Tibial artery (tissue), 4 donors: ENCODE measurements at places on chromosomes 6 and 20.

DNA sequence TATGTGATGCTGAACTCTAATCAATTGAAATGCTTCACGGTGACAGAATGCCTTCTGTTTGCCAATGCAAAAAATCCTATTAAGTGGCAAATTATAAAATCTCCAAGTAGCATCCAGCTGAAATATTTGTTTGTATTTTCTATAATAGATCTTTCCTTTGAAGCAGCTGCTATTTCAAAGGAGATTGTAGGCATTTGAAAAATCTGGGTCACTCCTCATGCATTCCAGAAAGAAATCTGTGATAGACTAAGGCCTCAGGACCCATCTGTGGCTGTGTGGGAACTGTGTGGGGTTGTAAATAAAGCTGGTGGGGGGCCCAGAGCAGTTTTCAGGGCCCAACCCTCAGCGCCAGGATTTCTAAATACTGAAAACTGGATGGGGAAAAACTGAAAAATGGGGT is 216.9 kb upstream of the ARG1 start:
- DNase-seq: no peak

GRCh38 chr6:109449795-109450673 is 5.5 kb downstream of the MICAL1 start:
- DNase-seq: no peak

GRCh38 chr6:31771992-31772358 is 5.2 kb downstream of the VWA7 start:
- no peak for DNase-seq

DNA sequence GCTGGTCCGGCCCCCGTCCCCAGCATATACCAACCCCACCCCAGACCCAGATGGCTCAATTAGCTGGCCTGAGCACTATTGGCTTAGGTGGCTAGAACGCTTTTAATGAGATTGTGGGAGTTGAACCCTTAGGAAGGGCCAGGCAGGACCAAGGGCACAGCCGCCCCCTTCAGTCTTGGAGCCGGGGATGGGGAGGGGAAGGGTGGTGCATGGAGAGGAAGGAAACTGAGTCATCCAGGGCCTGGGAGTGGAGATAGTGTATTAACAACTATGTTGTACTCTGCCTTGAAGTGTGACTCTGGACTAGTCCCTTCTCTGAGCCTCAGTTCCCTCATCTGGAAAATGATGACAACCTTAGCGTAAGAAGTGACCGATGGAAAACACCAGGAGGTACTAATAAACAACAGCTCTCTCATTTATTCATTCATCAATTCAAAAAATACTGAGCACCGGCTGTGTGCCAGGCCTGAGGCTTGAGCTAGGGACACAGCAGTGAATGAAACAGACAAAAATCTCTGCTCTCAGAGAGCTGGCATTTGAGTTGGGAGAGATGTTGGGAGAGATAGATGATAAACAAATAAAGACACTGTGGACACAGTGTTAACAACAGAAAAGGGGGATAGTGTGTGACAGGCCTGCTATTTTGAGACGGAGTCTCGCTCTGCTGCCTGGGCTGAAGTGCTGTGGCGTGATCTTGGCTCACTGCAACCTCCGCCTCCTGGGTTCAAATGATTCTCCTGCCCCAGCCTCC is 11.5 kb downstream of the PEDS1 start:
- no peak for DNase-seq

DNA sequence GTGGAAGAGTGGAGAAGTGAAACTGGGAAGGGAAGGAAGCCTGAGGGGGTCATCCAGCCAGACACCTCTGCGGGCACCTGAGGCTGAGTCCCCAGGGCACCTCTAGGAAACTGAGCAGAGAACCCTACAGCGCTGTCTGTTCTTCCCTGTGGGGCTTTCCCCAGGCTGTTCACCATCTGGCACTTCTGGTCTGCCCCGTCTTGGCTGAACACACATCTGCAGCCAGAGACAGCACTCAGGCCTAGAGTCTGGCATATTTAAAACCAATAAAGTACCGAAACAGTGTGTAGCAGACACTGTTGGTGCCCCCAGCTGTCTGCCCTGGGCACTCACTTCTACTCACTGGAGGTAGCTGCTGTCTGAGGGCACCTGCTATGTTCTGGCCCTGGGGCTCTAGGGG is 9.4 kb upstream of the ARFGEF2 start:
- no peak for DNase-seq

DNA sequence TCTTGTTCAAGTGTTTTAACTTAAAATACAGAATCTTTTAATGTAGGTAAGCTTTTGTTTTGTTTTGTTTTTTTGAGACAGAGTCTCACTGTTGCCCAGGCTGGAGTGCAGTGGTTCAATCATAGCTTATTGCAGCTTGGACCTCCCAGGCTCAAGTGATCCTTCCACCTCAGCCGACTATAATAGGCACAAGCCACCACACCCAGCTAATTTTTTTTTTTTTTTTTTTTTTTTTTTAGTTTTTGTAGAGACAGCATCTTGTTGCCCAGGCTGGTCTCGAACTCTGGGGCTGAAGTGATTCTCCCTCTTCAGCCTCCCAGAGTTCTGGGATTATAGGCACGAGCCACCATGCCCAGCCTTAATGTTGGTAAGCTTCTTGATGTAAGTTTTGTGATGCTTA is 3.3 kb downstream of the EFHC1 start:
- DNase-seq: no peak

GRCh38 chr6:127124172-127124571 is 5.7 kb downstream of the RSPO3 start:
- no peak for DNase-seq

- no peak for DNase-seq
These were observed 150.2 kb downstream of the LRFN2 start for GRCh38 chr6:40436685-40437604.

GRCh38 chr6:23690453-23691049 is 435.5 kb upstream of the NRSN1 start:
- DNase-seq: no peak

GRCh38 chr20:50363479-50363878 is 146.7 kb upstream of the PTPN1 start:
- no peak for DNase-seq
